Endodermal cell (in vitro differentiated cells): ENCODE measurements at places on chromosomes 4 and X. TPM values are rescaled to one million over a fixed set of nuclear protein-coding genes. Genes with fewer than 3 reads are reported as not detected.

DNA sequence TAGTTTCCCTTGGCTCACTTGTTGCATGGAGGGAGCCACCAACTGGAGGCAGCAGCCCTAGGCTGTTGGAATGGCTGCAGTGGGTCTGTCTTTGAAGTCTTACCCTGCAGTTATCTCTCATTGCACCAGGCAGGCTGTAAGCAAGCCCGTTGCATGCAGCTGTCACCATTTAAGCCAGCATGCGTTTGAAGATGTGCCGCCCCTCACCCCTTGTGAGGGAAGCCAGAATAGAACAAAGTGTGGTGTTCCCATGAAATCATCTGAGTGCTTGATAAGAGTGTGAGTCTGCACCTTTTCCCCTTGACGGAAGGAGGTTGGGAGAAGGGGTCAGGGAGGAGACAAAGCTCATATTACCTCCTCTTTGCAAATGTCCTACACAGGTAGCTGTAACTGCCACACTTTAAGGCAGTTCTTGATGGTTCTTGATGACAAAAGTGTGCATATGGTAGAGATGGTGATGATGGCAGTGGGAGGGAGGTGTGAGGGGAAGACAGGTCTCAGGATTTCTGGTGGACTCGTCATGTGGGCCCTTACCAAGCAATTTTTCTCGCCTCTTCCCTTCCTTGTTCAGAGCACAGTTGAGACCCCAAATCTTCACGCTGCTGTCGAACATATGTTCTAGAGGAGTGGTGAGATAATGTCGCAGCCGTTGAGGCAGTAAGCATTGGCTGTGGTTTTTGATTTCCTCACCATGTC, 191.4 kb upstream of the LEF1 start:
- peak; percentile 71 for DNase-seq

DNA sequence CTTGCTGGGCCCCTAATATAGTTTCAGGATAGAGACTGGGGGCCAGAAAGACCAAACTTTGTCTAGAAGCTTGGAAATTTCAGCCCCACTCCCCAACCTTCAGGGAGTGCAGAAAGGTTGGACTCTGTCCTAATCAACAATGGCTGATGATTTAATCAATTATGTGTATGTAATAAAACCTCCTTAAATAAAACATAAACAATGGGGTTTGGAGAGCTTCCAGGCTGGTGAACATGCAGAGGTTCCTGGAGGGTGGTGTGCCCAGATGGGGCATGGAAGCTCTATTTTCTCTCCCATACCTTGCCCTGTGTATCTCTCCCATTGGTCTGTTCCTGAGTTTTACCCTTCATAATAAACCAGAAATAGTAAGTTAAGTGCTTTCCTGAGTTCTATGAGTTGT, 174.2 kb downstream of the GC start:
- DNase-seq: no peak

DNA sequence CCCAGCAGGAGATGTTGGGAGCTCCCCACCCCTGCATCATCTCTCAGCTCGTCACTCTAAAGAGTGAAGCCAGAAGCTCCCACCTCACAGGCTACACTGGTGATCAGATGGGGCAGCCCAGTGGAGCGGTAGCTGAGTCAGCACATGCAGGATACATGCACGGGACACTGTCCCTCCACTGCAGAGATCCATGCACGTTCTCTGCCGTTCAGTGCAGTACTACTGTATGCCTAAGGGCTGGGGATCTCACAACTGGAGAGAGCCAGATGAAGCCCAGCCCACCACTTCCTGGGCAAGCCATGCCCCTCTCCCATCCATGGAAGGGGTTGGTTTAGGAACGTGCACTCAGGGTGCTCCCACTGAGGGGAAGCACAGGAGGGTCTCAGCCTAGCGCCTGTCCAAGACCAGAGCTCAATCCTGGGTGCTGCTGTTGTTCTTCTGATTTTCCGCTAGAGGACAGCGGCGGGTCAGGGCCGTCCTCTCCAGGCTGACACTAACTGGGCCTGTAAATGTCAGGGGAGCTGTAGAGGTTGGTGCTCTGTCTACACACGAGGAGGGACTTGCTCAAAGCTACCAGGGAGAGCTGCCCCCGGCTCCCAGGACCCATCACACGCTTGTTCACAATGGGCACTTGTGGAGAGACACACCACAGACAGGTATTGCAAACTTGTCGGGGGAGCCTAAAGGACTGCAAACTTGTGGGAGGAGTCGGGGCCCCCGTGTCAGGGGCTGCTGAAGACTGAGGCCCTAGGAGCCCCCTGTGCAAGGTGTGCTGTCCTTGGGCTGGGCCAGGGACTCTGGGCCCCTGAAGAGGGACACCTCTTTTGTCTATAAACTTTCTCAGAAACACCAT, 18.2 kb upstream of the ABLIM2 start:
- peak; percentile 88 for DNase-seq

- DNase-seq: no peak
These were observed 1006.0 kb upstream of the DIAPH2 start for GRCh38 chrX:95678679-95679078.

- DNase-seq: no peak
These were observed 35.2 kb upstream of the PHEX start for GRCh38 chrX:21996872-21997455.

GRCh38 chr4:11505221-11505971, 76.7 kb upstream of the HS3ST1 start:
- DNase-seq: no peak

DNA sequence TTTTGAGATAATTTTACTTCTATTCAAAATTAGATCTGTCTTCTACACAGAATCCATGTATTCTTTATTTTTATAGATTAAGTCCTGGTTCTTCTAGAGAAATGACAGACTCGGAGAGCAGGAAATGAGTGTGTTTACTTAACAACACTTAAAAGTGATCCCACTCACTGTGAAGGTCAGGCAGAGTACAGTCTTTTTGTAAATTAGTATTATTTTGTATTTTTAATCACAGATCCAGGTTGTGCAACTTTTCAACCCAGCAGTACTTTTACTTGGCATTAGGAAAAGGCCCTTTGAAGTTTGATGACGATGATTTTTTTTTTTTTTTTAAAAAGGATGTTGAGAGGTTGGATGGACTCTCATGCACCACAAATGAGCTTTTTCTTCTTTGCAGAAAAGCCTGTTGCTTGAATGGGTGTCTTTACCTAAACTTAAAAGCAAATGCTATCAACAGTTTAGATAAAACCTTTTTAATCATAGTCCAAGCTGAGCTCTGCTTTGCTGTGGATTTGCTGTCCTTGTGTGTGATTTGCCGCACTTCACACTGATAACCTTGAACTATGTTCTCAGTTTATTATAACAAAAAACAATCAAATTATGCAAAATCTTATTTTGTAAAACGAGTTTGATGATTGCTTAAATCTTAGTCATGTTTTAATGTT, 114.1 kb downstream of the MXRA5 start:
- DNase-seq: no peak

DNA sequence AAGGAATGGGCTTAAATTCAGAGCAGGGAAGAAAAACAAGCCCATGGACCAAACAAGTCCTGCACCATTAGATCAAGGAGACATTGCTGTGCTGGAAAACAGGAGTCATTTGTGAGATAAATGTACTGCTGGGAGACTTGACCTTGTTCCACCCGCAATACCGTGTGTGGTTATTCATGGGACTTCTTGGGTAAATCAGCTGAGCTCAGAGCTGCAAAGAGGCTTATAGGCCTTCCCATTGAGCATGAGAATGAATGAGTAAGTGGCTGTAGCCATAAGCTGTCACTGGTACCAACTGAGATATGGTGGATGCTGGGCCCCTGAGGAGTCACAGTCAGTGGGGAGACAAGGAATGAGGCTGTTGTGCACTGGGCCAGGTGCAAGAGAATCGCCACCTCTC, 2.3 kb upstream of the CYTL1 start:
- no peak for DNase-seq

DNA sequence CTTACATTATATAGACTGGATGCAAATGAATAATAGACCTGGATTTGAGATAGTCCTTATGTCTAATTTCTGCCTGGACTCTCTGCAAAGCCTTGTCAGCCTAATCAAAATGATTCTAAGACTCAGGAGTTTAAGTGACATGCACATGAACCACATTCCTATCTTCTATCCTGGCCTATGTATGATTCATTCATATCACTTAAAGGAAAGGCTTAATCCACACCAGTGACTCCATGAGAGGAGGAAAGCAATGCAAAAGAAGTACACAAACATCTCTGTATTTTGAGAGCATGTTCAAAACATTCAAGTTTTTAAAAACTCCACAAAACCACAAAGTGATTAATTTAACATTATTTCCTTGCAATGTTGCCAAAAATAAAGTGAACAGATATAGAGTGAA, 14.6 kb downstream of the AMOT start:
- DNase-seq: no peak

- no peak for DNase-seq
These were observed 130.2 kb downstream of the TMA16 start for GRCh38 chr4:163624727-163625126.

DNA sequence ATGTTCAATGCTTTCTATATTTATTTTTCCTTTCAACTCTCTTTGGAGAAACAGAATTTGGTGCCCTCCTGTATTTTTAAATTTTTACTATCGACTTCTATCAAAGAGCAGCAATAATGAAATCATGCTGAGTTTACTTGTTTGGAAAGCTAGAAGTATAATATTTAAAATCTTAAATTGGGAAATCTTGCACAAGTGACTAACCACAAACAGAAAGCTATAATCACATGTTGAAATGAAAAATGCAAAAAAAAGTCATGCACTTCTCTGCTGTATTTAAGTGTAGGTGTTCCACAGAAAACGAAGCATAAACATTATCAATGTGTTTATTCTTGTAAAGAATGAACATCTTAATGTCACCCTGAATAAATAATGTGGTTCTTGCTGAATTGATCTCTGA, 306.1 kb downstream of the PCDH18 start:
- no peak for DNase-seq

DNA sequence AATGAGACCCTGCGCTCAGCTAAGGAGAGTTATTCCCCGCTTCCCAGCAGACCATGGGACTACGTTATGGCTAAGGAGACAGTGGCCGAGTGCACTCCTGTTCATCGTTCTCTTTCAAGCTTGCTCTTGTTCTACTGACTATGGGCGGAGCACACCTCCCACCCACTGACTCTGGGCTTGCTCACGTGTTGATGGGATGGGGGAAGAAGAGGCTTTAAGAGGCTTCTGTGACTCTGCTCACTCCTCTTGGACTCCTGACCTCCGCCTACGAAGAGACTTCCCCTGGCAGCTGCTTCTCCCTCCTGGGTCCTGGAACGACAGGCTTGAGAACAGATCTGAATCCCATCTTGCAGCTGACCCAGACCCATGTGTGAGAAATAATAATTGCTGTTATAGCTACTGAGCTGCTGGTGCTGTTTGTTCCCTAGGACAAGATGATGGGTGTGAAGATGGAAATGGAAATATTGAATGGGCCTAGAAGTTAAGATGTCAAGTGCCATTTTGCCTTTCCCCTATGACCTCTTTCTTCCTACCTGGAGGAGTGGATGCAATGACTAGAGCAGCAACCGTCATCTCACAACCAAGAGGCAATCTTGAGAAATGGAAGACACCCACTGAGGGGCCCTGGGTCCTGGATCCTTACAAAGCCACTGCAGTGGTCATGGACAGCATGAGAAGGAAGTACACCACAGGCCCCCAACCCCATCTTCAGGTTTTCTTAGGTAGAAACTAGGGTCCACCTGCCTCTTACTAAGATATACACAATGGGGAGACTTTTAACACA, 38.7 kb upstream of the IRAK1 start:
- no peak for DNase-seq

- peak; percentile 73 for DNase-seq
These were observed 2.9 kb upstream of the LONRF3 start for GRCh38 chrX:118971552-118971951.

DNA sequence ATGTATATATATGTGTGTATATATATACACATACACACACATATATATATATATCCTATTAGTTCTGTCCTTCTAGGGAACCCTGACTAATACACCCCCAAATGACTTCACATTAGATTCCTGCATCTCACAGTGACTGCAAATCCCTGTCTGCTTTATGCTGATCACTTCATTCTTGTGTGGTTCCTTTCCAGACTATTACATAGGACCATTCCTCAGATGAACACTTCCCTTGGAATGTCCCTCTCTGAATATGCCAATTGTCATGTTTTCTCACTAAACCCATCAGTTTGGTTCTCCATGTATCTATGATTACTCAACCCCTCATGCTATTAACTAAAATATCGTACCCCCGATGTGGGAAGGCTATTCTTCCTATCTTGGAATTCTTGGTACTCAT, 605.2 kb upstream of the NR3C2 start:
- DNase-seq: no peak

DNA sequence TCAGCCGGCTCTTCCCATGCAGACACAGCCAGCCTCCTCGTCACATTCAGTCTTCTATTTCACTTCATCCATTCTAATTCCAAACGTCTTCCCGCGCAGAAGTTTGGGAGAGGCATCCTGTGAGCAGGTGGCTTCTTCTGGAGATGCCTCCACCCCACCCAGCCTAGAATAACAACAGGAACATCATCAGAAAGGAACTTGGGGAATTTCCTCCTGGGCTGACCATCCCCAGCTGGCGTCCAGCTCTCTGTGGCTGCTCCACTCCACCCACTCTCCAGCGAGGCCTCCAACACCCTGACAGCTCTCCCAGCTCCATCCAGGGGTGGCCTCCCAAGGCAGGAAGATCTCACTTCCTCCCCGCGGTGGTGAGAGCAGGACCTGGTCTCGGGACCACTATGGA, 5.5 kb upstream of the C4orf50 start:
- DNase-seq: no peak

OPRPN gene
- not detected in 3 replicates for total RNA-seq

QRFPR gene
- total RNA-seq: 0.52 TPM in 1 of 2 replicates, not detected in the other

FOXR2 gene
- not detected in 3 replicates for total RNA-seq

TMEM35A gene
- total RNA-seq: 0.67 to 0.80 TPM (median 0.73 TPM) in 3 replicates
